ENCODE measurements at places on chromosomes 3 and 15. TPM values are rescaled to one million over a fixed set of nuclear protein-coding genes. Genes with fewer than 3 reads are reported as not detected.

The SLC12A1 gene
- total RNA-seq: not detected

The CLDN16 gene
- 0.37 TPM for total RNA-seq

The FOXB1 gene
- total RNA-seq: not detected

The EXD1 gene
- not detected for total RNA-seq

The BDH1 gene
- total RNA-seq: 14.9 TPM

The ATP13A5 gene
- total RNA-seq: 0.49 TPM

The PRR20G gene
- not detected for total RNA-seq

The FANCD2OS gene
- 2.3 TPM for total RNA-seq

The ITIH1 gene
- total RNA-seq: not detected

The TXNRD3 gene
- 9.7 TPM for total RNA-seq

The GPR27 gene
- 0.63 TPM for total RNA-seq

The IMPG2 gene
- total RNA-seq: 0.05 TPM

The HYKK gene
- 4.5 TPM for total RNA-seq

The BOC gene
- total RNA-seq: 2.2 TPM

The GOLGA8O gene
- not detected for total RNA-seq

The ILDR1 gene
- 1.9 TPM for total RNA-seq

The ATR gene
- 17.4 TPM for total RNA-seq

The CASR gene
- total RNA-seq: not detected

The SHC4 gene
- 0.37 TPM for total RNA-seq

Data from airway epithelial cell (primary cell).